ENCODE measurements at places on chromosomes 16 and 17.

- DNase-seq: no peak
These were observed 6.2 kb downstream of the TMC6 start for GRCh38 chr17:78122216-78122930.

DNA sequence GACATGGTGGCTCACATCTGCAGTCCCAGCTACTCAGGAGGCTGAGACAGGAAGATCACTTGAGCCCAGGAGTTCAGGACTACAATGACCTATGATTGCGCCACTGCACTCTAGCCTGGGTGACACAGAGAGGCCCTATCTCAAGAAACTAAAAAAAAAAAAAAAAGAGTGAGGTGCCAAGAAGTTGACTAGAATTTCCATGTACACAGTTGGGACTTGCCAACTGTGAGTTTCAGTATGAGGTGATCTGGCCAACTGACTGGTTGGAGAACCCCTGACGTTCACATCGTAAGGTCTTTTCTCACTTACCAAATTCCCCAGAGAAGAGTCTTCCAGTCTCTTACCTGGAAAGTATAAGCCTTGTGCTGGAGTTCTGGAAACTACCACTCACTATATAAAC is 3.1 kb upstream of the MED11 start:
- DNase-seq: peak; percentile 57

DNA sequence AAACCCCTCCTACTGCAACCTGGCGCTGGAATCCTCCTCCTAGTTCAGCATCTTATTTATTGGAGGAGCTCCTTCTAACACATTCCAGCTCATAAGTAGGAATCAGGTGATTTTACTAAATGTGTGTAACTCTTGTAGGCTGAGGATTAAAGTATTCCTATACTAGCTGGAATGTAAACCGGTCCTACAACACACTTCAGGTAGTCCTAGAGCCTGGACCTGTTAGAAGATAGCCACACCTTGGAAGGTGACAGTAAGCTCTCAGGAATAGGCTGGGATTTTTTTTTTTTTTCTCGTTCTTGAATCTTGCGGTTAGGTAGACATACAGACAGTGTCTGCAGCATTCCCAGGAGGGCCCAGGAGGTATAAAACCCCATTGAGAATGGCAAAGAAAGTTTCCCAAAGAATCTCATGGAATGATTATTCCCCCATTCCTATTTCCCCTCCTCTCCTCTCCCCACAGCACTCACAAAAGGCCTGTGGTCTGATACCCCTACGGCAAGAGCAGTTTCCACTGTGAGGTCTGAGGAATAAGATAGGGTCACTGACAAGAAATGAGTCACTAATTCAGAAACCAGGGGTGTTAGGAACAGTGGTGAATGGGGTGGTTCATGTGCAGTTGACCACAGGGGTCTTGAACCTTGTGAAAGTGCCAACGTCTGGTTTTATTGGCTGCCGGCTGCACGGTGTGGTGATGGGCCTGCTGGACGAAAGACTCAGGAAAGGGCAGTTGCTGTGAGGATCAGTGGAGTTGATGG is 267.1 kb downstream of the UTP18 start:
- no peak for DNase-seq

DNA sequence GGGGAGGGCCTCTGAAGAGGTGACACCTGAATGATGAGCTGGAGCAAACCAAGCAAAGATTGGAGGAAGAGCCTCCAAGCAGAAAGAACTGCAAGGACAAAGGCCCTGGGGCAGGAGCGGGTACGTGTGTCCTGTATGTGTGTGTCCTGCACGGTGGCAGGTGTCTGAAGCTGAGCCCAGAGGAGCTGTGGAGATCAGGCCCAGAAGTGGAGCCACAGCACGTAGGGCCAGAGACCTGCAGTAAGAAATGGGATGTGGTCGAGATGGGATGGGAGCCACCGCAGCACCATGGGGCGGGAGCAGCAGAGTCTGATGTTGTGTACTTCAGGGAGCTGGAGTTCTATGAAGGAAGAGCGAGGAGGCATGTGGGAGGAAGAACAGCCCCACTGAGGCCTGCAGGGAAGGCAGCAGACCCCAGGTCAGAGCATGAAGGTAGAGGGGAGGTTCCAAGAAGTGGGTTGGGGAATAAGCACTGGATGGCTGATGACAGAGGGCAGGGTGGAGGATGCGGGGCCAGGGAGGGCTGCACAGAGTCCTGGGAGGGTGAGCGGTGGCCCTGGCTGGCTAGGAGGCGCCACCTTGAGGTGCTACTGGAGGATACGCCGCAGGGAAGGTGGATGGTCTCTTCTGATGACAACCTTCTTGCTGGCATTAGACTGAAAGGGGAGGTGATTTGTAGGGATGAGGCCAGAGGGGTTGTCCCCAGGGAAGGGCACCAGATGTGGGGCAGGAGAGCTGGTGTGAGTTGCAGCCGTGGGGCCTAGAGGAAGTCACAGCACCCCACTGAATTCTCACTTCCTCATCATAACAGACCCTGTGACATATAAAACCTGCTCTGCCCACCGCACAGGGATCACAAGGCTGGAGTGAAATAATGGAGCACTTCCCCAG is 10.6 kb upstream of the CETP start:
- DNase-seq: peak; percentile 67

GRCh38 chr17:30519707-30520106 is 42.5 kb downstream of the GOSR1 start:
- no peak for DNase-seq

- no peak for DNase-seq
These were observed 26.9 kb upstream of the OSGIN1 start for GRCh38 chr16:83925957-83926725.

GRCh38 chr17:60224064-60224463 is 74.3 kb downstream of the CA4 start:
- no peak for DNase-seq

DNA sequence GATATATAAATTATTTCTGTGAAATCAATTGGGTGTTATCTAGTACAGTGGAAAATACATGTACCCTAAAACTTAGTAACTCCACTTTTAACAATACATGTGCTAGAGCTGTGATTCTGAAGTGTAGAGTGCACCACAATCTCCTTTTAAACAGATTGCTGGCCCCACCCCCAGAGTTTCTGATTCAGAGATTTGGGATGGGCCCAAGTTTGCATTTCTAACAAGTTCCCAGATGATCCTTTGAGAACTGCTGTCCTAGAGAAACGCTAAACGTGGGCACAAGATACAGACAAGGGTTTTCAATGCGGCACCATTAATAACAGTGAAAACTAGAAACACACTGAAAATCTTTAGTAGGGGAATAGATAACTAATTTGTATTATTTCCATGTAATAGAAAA is 49.2 kb downstream of the NXPH3 start:
- no peak for DNase-seq

DNA sequence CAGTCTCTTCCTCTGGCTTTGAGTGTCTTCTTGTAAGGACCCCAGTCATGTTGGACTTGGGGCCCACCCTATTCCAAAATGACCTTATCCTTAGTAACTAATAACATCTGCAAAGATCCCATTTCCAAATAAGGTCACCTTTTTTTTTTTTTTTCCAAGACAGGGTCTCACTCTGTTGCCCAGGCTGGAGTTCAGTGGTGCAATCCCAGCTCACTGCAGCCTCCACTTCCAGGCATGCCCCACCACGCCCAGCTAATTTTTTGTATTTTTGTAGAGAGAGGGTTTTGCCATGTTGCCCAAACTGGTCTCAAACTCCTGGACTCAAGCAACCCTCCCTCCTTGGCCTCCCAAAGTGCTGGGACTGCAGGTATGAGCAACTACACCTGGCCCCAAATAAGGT is 118.8 kb upstream of the GSE1 start:
- no peak for DNase-seq

- DNase-seq: no peak
These were observed 46.6 kb upstream of the SLC38A10 start for GRCh38 chr17:81341516-81342268.

GRCh38 chr17:65060631-65061254 is 4.2 kb upstream of the GNA13 start:
- no peak for DNase-seq

Data from stimulated activated naive CD8-positive, alpha-beta T cell treated with anti-CD3 and anti-CD28 coated beads, Interleukin-15, amount 100 ng/mL, for 72 hours (primary cell).